ENCODE measurements at places on chromosomes 2 and 18.

DNA sequence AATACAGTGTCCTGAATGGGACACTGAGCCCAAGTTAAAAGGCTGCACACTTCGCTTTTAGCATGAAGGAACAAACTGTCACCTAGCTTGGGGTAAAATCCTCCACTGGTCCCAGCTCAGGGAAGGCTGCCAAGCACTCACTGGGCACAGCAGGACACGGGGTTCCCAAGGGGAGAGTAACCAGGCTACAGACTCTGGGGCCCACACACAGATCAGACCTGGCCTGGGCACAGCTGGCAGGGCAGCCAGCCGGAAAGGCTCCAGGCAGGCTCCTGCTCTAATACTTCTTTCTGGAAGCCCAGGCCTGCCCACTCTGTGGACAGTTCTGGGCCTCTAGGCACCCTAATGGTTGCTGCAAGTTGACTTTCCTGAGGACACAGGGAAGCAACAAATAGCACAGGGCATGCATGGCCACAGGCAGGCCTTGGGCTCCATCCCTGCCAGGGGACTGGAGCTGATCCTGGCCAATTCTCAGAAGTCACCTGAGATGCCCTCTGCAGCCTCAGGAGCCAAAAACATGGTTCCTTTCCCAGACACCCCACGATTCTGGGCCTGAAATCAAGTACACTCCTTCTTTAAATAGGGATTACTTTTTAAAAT, 18.7 kb upstream of the SULT1C3 start:
- DNase-seq: no peak

DNA sequence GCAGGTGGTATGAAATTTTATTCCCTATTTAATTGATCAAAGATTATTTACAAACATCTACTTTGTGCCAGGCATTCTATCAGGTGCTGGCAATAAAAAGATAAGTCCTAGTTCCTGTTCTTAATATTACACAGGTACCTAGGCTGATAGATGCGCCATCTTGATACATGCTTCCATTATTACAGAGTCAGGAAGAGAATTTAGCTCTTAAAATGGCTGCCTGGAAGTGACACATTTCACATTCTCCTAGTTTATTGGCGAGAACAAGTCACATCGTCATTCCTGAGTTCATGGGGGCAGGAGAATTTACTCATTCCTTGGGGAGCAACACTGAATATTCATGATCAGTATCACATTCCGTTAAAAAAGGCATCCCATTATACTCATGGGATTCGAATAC, 1.1 kb upstream of the DARS1 start:
- no peak for DNase-seq

DNA sequence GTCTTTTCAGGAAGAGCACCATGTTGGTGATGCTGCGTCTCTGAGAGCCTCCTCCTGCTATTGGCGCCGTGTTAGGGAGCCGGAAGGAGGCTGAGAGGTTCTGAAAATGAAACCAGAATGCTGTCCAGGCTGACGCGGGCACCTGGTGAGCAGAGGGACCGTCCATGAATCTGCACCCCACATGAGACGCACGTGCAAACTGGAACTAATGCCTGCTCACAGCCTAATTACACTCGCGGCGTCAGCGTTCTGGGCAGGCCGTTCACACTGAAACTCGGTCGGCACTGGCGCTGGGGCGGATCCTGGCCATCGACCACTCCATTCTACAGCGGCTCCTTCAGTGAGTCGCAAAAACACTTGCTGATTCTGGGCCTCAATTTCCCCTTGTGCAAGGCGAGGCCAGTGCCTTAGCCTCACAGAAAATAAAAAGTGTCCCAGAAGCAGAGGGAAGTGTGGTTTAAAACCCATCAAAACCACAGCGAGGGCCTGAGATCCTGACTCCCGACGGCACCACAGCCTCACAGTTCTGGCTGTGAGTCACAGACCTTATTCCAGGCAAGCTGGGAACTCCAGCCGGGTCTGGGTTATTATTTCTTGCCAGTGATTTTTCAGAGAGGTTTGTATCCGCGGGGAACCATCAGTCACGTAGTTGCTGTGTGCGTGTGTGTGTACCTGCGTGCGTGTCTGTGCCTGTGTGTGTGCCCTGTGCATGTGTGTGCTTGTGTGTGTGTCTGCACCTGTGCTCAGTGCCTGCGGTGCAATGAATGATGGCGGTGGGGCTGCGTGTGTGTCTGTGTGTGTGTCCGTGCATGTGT, 49.1 kb upstream of the CTDP1 start:
- DNase-seq: no peak

DNA sequence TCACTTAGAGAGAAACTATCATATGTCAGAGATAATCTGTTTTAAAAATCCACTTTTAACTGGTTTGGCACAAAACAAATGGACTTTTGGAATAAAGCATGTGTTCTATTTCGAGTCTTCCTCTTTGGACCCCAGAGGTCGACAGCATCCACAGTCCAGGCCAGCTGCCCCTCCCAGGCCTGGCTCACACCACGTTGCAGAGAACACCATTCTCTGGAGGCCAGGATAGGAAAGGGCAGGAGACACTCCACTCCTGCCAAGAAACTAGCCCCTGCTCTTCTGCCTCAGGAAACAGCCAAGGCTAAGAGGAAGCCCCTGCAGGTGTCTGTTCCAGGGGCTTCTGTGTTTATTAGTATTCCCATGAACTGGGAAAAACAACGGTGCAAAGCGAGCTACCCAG, 456.6 kb upstream of the ID2 start:
- no peak for DNase-seq

GRCh38 chr2:11977766-11978524, 231.5 kb downstream of the LPIN1 start:
- DNase-seq: no peak

GRCh38 chr18:30469091-30469490, 573.5 kb downstream of the DSC3 start:
- no peak for DNase-seq

- DNase-seq: no peak
These were observed 42.7 kb downstream of the EPAS1 start for GRCh38 chr2:46339676-46340459.

GRCh38 chr2:38394041-38394440, 17.0 kb upstream of the ATL2 start:
- no peak for DNase-seq

- DNase-seq: no peak
These were observed 133.0 kb upstream of the PGAP1 start for GRCh38 chr2:197059477-197059876.

DNA sequence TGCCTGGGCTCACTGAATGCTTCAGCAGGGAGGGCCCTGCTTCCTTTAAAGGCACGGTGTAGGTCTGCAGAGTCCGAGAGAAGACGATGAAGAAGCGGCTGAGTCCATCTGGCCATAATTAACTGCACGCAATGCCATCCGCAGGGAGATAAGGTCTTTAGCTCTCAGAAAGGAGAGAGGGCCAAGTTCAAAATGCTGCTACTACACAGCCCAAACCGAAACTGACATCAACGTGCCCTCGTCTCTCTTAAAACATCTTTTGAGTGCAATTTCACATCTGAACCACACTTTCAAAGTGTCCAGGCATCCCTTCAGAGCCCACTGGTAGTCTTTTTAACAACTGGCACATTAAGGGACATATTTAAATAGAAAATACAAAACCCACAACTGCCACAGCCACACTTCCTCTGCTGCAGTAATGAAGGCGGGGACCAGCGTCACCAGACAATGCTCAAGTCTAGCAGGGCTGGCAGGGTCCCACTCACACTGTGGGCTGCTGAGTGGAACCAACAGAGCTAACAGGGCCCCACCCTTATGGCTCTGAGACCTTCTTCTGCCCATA, 35.8 kb downstream of the ST3GAL5 start:
- peak; percentile 63 for DNase-seq

- DNase-seq: no peak
These were observed 709 bp downstream of the RAB27B start for GRCh38 chr18:54828986-54829385.

DNA sequence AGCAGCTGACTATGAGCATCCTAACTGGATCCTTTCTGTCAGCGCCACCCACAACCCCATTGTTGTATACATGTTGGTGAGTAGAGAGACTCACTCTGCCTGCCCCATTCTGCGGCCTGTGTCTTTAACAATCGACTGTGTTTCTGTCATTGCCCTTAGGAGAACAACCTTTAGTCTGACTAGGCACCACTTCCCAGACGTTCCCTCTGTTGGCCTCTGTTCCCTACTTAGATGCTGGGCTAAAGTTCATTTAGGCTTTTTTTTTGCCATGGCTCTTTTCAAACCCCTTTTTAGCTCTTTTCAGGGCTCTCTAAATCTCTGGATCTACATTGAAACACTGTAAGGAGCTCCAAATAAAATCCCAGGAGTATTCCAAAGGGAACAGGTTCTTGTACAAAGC, 20.5 kb upstream of the ACAA2 start:
- no peak for DNase-seq

DNA sequence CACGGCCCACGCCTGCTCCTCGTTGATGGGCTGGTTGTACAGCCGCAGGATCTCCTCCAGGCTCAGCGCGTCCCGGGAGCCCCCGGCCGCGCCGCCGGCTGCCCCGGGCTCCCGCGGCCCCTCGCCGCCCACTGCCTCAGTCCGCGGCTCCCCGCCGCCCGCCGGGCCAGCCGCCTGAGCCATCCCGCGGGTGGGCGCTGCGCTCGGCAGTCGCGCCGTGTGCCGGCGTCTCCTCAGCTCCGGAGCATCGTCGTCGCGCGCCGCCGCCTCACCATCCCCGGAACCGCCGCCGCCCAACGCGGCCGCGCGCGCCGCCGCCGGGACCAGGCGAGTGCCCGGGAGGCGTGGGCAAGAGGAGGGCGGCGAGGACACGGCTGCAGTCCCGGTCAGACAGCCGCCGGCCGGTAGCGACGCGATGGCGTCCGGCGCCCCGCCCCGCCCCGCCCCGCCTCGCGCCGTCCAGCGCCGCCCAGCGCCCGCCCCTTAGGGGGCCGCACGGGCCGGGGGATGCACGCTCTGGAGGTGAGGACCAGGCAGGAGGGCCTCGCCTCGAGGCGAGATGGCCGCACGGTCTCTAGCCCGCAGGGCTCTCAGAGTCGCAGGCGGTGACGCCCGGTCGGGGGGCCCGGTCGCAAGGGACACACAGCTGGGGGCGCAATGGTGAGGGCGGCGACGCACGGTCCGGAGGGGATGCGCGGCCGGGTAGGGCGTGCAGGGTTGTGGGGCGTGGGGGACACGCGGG, at the start of gene SPIRE1:
SPIRE1 (minus strand) TSS at position 424 of the 742 bp plus-strand sequence; CDS start at position 183, 241 bp downstream.
- DNase-seq: peak; percentile 27

- DNase-seq: no peak
These were observed 11.8 kb downstream of the WIPF1 start for GRCh38 chr2:174585657-174586252.

DNA sequence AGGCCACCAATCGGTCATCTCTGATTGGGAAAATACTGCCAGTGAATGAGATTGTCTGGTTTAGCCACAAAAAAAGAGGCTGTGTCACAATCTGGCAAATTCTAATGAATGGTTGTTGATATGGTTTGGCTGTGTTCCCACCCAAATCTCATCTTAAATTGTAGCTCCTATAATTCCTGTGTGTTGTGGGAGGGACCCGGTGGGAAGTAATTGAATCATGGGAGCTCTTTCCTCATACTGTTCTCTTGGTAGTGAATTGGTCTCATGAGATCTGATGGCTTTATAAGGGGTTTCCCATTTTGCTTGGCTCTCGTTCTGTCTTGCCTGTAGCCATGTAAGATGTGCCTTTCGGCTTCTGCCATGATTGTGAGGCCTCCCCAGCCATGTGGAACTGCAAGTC, 838.3 kb downstream of the SLC4A3 start:
- no peak for DNase-seq

- no peak for DNase-seq
These were observed 70.9 kb downstream of the APOB start for GRCh38 chr2:20972792-20973565.

DNA sequence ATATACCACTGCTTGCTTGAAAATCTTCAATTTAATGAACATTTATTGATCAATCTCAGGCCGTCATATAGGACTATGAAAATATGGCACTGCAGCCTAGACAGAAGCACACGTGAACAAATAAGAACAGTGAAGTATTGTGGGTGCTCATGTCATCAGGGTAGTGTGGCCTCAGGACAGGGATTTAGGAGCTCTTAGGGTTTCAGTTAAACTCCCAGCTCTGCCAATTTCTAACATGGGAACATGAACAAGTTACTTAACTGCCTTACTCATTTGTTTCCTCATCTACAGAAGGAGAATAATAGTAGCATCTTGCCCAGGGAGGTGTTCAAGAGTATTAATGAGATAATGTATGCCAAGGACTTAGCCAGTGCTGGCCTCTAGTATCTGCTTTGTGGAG, 146.0 kb upstream of the MAP3K20 start:
- DNase-seq: no peak

DNA sequence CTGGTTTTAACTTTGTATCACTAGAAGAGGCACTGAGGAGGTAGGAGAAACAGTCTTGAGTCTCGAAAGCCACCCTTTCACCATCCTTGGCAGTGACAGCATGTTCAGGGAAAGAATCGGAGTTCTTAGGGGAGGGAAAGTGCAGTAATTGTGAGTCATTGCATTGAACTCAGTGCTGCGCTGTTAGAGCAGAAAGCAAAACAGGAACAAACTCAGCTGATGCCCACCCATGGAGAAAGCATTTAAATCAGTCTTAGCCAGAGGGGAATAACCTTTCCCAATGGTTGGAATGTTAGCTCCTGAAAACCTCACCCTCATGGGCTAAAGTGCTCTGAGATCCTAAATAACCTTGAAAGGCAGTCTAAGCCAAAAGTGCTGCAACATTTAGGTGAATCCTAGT, 845.6 kb upstream of the CNTNAP5 start:
- DNase-seq: no peak

DNA sequence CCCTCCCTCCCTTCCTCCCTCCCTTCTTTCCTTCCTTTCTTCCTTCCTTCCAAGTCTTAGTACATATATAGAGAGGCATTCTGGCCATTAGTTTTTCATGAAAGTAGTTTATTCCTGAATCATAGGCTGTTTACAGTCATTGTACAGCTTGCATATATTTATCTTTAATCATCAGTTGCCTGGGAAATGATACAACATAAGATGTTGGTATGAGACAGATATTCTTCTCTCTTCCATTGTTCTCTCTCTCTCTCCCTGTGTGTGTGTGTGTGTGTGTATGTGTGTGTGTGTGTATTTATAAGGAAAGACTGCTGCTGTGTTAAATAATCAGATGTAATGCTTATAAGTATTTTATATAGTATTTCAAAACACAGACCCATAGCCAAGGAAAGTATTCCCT, 289.8 kb upstream of the UBE2E3 start:
- no peak for DNase-seq

DNA sequence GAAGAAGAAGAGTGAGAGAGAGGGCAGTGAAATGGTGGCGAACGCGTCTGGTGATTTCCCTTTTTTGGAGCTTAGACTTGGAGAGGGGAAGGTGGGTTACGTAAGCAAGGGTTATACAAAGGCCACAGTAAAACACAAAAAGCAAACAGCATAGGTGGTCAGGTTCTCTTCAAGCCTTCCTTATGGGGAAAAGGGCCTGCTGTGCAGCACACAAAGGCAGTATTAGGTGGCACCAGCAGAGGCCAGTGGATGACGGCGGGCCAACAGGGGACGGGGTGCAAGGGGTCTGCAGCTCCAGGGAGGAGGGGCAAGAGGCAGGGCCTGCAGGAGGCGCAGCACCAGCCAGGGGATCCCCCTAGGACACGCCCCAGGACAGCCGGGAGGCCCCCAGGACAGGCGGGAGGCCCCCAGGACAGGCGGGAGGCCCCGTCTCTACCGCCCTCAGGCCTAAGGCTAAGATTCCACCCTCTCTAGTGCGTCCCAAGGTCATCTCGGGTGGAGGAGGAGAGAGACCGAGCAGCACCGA, 32.6 kb upstream of the NPC1 start:
- DNase-seq: no peak

- DNase-seq: no peak
These were observed 67.9 kb downstream of the LOXHD1 start for GRCh38 chr18:46588971-46589660.
